ENCODE measurements at places on chromosomes 13 and 19.
A peak's percentile ranks its signal among the peaks of the same experiment; 100 is the strongest.

- peak; percentile 41 for DNase-seq
Observed at GRCh38 chr19:49677901-49678674, 1.0 kb downstream of the PRMT1 start.

GRCh38 chr13:53206455-53206854 is 177.8 kb downstream of the OLFM4 start:
- DNase-seq: no peak

GRCh38 chr13:40190641-40191100 is 475.8 kb downstream of the FOXO1 start:
- peak; percentile 39 for DNase-seq

DNA sequence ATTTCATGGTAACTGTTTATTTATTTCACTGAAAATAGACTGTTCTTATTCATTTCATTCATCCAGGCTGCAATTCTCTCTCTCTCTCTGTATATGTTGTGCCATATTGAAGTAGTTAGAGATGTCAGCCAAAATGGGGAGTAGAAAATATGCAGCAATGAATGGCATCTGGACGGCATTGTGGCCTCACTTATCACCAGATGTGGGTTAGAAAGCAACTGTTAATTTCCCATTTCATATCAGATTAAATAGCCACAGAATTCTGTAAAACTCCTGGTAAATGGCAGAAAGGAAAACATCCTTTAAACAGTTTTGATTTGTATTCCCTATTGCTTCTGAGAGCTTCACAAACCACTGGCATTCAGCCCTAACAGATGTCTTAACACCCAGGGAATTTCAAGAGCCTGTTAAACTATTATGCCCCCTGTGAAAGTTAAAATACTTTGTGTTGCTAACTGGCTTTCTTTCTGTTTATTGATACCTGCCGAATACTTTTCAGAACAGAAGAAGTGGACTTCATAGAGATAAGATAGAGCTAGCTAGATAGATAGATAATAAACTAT is 1763.3 kb upstream of the MIR17HG start:
- no peak for DNase-seq

DNA sequence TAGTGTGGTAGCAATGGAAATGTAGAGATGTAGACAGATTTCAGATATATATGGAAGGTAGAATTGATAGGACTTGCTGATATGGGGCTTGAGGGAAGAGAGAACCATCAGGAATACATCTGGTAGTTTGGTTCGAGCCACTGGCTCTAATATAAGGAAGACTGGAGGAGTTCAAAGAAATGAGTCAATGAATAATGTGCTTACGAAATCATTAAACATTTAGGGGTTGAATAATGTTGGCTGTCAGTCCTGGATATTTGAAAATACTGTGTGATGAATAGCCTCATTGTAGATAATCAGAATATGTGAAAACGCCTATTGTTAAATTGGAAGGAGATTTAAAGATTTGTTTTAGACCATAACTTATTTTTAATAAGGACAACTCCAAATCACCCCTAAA is 21.6 kb downstream of the SGCG start:
- no peak for DNase-seq

- DNase-seq: peak; percentile 94
Observed at GRCh38 chr13:26619358-26619757, 61.9 kb downstream of the WASF3 start.

- DNase-seq: peak; percentile 25
Observed at GRCh38 chr13:31051999-31052398, 109.7 kb downstream of the HSPH1 start.

- no peak for DNase-seq
Observed at GRCh38 chr19:40600570-40601133, 517 bp upstream of the LTBP4 start.

GRCh38 chr19:39738814-39739213 is 985 bp upstream of the CLC start:
- DNase-seq: no peak

- peak; percentile 7 for DNase-seq
Observed at GRCh38 chr19:39814595-39814994, 19.4 kb downstream of the DYRK1B start.

All from HCEC 1CT (cell line).